ENCODE measurements at places on chromosomes 3 and 15.

DNA sequence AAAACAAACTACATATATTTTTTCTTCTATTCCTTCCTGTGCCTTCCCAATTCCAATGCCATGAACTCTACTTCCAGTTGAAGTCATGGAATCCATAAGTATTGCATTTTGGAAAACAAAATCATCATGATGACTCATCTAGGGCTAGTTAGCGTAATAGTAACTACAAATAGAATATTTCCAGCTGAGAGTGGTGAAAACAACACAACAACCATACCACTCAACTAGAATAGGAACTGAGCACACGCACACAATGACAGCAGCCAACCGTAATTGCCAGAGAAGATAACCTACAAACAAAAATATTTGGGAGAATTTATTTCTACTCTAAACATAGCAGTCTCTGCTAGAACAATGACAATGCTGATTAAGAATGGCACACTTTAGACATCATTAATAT, 225.9 kb downstream of the FGF12 start:
- no peak for DNase-seq

DNA sequence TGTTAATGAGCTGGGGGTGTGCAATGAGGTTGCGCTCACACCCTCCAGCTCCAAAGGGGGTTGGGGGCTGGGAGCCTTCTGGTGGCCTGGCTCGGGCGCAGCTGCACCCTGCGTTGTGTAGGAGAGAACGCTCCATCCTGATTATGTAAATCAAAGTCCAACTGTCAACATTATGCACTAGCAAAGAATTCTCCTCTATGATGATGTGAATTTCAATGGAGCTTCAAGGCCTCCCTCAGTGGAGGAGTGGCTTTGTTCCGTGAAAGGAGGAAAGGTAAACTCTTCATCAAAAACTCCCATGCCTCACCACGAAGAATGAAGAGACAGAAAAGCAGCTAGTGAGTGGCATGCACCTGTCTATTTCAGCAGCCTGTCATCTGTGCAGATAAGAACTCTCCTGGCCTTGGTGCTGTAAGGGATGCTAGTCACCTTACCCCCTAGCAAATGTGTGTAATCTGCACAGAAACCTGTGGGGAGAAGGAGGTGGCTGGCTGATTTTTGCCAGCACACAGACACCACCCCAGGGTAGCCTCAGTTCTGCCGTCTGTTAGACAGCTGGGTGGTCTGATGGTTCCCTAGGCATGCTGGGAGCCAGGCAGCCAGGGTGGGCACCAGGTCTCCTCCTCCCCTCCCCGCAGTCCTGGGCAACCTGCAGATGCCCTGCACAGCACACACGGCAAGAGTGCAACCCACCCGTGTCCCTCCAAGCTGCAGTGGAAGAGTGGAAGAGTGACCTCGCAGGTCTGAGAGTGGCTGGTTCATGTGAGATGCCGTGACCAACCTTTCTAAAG, 47.0 kb upstream of the TRPM1 start:
- no peak for DNase-seq

- DNase-seq: no peak
Observed at GRCh38 chr15:45645026-45645980, 10.5 kb downstream of the SQOR start.

DNA sequence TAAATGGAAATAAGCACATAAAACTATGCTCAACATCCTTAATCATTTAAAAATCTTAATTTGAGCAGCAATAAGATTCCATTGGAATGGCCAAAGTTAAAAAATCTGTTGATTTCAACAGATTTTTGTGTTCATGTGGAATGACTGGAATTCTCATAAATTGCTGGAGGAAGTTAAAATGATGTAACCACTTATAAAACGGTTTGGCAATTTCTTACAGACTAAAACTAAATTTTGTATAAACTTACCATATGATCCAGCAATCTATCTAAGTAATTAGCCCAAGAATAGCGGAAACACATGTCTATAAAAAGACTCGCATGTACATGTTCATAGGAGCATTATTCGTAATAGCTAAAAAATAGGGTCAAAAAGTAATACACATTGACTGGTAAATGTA, 1713.6 kb downstream of the SI start:
- no peak for DNase-seq

DNA sequence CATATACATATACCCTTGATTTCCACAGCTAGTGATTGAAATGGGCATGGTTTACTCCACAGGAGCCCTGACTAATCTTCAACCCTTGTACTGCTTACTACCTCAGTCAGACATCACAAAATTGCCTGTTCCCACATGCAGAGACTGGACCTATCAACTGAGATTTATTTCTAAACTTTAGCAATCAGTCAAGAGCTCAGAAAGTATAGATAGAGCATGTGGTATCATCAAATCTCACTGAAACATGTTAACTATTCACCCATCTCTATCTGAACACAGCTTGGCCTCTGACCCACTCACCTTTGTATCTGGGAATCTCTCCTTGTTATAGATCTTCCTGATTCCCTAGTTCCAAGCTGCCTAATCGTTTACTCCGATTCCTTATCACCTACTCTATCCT, 14.6 kb downstream of the ADAM10 start:
- DNase-seq: no peak

GRCh38 chr15:89494941-89495637, 1.3 kb downstream of the RHCG start:
- DNase-seq: no peak

- no peak for DNase-seq
Observed at GRCh38 chr3:127180859-127181258, 12.1 kb upstream of the PRR23E start.

Data from stimulated activated CD4-positive, alpha-beta T cell treated with anti-CD3 and anti-CD28 coated beads, Interleukin-4, amount 100 ng/mL, for 1 hour (primary cell).